ENCODE measurements at places on chromosomes 16 and 17. TPM values are rescaled to one million over a fixed set of nuclear protein-coding genes. Genes with fewer than 3 reads are reported as not detected.

KCNG4 gene
- total RNA-seq = not detected

SCIMP gene
- total RNA-seq = not detected

SLFN14 gene
- not detected for total RNA-seq

CCL8 gene
- not detected for total RNA-seq

TRAF4 gene
- total RNA-seq = 50.6 TPM

BRIP1 gene
- 25.7 TPM for total RNA-seq

TBCD gene
- total RNA-seq = 166 TPM

THAP11 gene
- total RNA-seq = 44.3 TPM

CACNA1G gene
- not detected for total RNA-seq

NPIPA3 gene
- total RNA-seq = 2.9 TPM

CALB2 gene
- not detected for total RNA-seq

SPNS2 gene
- 0.64 TPM for total RNA-seq

NOMO2 gene
- total RNA-seq = 97.7 TPM

SLC5A10 gene
- total RNA-seq = not detected

RHBDL3 gene
- 0.48 TPM for total RNA-seq

EPN3 gene
- total RNA-seq = not detected

TANGO6 gene
- 24.6 TPM for total RNA-seq

CMTM2 gene
- 1.00 TPM for total RNA-seq

SMTNL2 gene
- not detected for total RNA-seq

CRYBA1 gene
- total RNA-seq = not detected

TAC4 gene
- not detected for total RNA-seq

ASPHD1 gene
- not detected for total RNA-seq

HCRT gene
- total RNA-seq = not detected

CEP131 gene
- 13.7 TPM for total RNA-seq

TUBB3 gene
- 3.9 TPM for total RNA-seq

CACNG5 gene
- total RNA-seq = not detected

BRICD5 gene
- 10.6 TPM for total RNA-seq

GLTPD2 gene
- not detected for total RNA-seq

MGAT5B gene
- total RNA-seq = 0.84 TPM

RNF112 gene
- 0.20 TPM for total RNA-seq

KRT40 gene
- total RNA-seq = not detected

PSMD11 gene
- total RNA-seq = 139 TPM

TEX14 gene
- 0.23 TPM for total RNA-seq

TMC8 gene
- total RNA-seq = 371 TPM

TRIM65 gene
- 38.3 TPM for total RNA-seq

ASPA gene
- not detected for total RNA-seq

KRT222 gene
- not detected for total RNA-seq

KCNJ16 gene
- not detected for total RNA-seq

PRAC1 gene
- not detected for total RNA-seq

NOTUM gene
- 0.11 TPM for total RNA-seq

GPR179 gene
- total RNA-seq = not detected

OSBPL7 gene
- 34.3 TPM for total RNA-seq

MYH11 gene
- total RNA-seq = not detected

TEKT3 gene
- total RNA-seq = 0.16 TPM

TPSG1 gene
- total RNA-seq = not detected

GABARAP gene
- 223 TPM for total RNA-seq

SLC16A6 gene
- total RNA-seq = 5.3 TPM

CD7 gene
- 184 TPM for total RNA-seq

CASKIN1 gene
- 0.16 TPM for total RNA-seq

PARN gene
- 44.3 TPM for total RNA-seq

CCDC200 gene
- total RNA-seq = not detected

SGCA gene
- not detected for total RNA-seq

OR3A2 gene
- total RNA-seq = 1.2 TPM

MRPL45 gene
- total RNA-seq = 33.4 TPM
